ENCODE measurements at places on chromosomes 12 and 14. TPM values are rescaled to one million over a fixed set of nuclear protein-coding genes. Genes with fewer than 3 reads are reported as not detected.

SCN8A gene
- 3.9 TPM for total RNA-seq

DNA sequence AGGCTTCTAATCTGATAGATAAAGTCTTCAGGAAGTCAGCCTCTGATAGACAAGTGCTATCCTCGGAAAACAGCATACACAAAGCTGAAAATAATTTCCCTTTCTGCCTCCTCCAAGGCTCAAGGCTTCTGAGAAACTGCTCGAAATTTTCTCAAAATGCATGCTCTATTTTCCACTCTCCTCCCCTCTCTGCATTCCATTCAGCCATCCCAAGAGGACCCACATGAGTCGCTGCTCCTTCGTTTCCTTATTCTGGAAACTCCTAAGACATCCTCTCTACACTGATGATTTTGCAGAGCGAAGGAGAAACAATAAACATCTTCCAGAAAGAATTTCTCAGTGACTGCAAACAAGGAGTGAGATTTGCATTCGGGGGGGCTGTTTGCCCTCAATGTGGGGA lies 92.2 kb upstream of the SFSWAP start:
- DNase-seq = no peak

GRCh38 chr12:12671850-12672660 lies 23.9 kb downstream of the GPR19 start:
- no peak for DNase-seq

C2CD5 gene
- 20.1 TPM for total RNA-seq

GRCh38 chr12:104560881-104561280 lies 104.1 kb downstream of the CHST11 start:
- no peak for DNase-seq

GRCh38 chr14:102633906-102634595 lies 41.6 kb downstream of the RCOR1 start:
- no peak for DNase-seq

SLC16A7 gene
- 2.4 TPM for total RNA-seq

DNA sequence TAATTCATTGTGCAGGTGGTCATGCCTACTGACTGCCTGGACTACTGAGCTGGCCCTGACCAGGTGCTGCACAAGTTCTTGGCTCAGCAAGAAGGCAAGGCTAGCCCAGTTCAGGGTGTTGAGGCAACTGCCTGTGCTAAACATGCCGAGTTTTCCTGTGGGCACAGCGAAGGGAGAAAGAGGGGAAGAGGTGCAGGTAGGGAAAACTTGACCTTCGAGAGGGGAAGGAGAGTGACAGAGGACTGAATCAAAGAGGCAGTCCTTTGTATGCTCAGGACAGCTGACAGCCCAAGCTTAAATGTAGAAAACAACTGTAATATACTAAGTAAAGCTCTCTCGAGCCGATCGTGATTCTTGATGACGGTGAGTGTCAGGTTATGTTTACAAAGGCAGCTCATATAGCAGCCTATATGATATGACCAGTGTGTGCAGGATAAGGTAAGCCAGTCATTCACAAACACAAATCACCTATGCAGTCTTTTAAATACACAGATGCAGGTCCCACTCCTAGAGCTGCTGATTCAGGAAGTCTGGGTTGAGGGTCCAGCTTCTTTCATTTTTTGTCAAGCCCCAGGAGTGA lies 2.6 kb downstream of the IRAK3 start:
- DNase-seq = no peak

IL22 gene
- not detected for total RNA-seq

FAM181A gene
- total RNA-seq = not detected

Data from H7 (cell line).